ENCODE measurements at places on chromosomes 7 and 10. TPM values are rescaled to one million over a fixed set of nuclear protein-coding genes. Genes with fewer than 3 reads are reported as not detected.

GRCh38 chr10:71442859-71443570, 46.3 kb downstream of the CDH23 start:
- no peaks in the 10 kb centered on the region for H3K27me3 ChIP-seq
- H3K36me3 ChIP-seq, result no peaks in the 10 kb centered on the region
- DNase-seq, result no peak
- H3K4me3 ChIP-seq, result no peak overlapping the region

DNA sequence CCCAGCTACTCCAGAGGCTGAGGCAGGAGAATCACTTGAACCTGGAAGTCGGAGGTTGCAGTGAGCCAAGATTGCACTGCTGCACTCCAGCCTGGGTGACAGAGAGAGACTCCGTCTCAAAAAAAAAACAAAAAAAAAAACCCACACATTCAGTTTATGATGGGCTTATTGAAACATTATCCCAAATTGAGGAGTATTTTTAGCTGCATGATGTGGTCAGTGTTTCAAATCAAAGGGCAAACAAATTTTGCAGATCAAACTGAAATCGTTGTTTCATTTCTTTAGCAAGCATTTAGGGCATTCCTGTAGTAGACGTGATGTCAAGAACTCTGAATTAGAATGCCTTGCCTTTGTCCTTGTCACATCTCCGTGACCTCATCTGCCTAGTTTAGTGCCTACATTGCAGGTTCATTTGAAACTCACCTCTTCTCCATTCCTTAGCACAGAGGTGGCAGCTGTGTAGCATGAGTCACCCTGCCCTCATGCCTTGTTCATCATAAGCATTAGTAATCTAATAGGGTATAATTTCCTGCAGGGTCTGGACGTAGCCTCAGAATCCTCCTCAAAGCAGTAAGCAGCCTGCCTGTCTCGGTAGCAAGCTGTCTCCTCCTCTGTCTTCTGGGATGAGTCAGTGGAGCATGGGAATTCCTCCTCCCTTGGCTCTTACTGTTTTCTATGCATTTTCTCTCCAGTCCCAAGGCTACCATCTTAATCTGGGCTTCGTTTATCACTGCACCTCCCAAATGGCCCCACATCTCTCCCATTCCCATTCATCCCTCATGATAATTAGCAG, 73.8 kb downstream of the CUL1 start:
- H3K36me3 ChIP-seq, result peaks cover 26% of the 10 kb centered on the region
- H3K27ac ChIP-seq, result peak overlapping the region; percentile 71
- peak; percentile 62 for DNase-seq

- H3K36me3 ChIP-seq, result no peaks in the 10 kb centered on the region
- H3K27ac ChIP-seq, result no peak overlapping the region
- DNase-seq, result no peak
- H3K27me3 ChIP-seq, result no peaks in the 10 kb centered on the region
- no peaks in the 10 kb centered on the region for H3K4me1 ChIP-seq
Observed at GRCh38 chr10:82294874-82295378, 419.9 kb downstream of the NRG3 start.

DNA sequence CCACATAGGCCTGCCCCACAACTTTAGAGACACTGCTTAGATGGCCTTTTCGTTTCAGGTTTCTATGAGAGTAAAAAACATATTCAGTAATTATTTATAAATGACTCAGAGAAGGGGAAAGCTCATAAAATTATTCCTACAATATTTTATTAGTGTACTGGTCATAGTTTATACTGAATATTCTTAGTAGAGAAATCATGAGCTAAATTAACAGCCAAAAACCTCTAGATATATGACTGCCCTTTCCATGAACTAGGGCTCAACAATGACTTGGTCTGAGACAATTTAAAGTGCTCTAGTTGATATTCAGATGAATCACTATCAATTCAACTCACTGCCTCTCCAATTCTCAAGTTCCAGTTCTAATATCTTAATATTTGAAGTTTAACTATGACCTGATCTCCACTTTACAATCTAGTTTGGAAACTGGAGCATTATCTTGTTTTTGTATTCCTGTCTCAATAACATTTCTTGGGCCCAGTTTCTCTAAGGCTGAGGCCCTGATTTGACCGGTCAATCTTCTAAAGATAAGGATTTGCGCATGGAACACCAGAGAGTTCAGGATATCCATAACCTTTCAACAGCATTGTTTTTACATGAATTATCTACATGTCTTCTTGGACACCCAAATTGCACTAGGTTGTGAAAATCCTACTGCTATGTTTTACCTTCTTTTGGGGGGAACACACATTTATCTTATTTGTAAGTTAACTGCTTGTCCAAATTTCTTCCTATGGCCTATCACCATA, 141.6 kb downstream of the DGKB start:
- no peak overlapping the region for H3K27ac ChIP-seq
- H3K4me1 ChIP-seq, result no peaks in the 10 kb centered on the region
- H3K36me3 ChIP-seq, result no peaks in the 10 kb centered on the region
- DNase-seq, result no peak
- H3K4me3 ChIP-seq, result no peak overlapping the region
- no peaks in the 10 kb centered on the region for H3K27me3 ChIP-seq

The LOXL4 gene
- not detected for total RNA-seq
